ENCODE measurements at places on chromosomes 4 and X.

DNA sequence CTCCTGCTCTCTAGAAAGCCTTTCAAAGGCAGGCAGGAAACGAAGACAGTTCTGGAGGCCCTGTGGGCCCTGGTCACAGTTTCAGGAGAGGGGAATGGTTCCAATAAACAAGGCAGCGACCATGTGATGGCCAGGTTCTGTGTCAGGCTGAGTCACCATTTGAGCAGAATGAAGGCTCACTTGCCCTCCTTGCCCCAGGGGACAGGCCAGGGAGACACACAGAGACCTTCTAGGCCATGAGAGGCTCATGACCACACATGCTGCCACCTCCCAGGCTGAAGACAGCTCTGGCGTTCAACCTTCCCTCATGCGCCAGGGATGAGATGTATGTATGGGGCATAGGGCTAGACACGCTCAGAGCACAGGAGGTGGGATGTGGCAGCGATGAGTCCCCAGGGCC is 22.9 kb upstream of the TRIM2 start:
- DNase-seq: no peak

- no peak for DNase-seq
Observed at GRCh38 chrX:118702741-118703140, 24.7 kb upstream of the IL13RA1 start.

DNA sequence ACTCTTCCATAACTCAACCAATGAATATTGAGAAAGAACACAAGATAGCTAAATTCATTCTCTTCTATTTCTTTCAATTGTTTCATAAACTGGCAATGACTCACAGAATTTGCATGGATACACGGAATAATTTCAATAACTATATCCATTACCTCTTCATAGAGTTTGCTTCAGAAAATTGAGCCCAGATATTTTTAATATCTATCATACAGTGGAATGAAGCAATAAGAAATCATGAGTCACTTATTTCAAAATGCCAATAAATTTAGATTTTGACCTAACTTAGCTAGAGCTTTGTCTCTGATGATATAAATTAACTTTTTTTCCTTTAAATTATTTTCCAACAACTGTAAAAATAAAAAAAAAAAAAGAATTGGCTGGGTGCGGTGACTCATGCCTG is 22.2 kb upstream of the MANBA start:
- DNase-seq: no peak

DNA sequence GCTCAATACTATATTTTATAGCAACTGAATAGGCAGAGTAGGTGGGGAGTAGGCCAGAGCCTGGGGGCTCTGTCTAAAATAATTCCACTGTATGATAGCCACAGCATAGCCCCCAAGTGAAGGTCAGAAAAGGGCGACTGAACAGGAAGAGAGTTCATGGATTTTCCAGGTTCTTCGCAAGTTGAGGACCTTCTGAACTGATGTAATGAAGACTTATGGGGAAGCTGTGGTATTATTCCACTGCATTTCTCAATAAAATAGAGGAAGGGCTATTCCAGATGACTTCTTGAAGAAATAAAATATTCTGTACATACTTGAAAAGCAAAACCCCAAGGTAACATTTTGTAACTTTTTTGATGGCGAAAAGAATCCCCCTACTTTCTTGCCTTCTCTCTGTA is 231.4 kb upstream of the GPC4 start:
- no peak for DNase-seq

DNA sequence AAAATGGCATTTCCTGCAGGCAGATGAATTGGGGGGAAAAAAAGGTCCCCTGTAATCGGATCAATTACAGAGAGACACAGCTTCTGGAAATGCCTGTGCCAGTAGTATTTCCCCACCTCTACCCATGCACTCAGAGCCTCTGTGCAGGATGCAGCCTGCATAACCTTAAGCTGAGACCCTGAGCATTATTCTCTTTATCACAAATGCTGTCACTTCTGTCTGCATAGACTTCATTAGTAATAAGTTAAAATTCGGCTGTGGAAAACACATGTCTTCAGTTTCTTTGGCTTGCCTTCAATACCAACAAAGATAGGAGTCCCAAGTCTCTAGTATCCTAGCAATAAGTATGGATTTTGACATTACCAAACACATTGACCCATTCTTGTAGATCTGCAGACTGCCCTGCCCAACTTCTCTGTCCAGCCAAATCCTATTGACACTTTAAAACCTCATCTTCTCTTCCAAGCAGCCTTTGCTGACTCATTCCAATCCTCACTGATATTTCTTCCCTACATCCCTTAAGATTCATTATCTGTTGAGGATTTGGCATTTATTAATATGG is 70.8 kb downstream of the LUZP4 start:
- DNase-seq: no peak

DNA sequence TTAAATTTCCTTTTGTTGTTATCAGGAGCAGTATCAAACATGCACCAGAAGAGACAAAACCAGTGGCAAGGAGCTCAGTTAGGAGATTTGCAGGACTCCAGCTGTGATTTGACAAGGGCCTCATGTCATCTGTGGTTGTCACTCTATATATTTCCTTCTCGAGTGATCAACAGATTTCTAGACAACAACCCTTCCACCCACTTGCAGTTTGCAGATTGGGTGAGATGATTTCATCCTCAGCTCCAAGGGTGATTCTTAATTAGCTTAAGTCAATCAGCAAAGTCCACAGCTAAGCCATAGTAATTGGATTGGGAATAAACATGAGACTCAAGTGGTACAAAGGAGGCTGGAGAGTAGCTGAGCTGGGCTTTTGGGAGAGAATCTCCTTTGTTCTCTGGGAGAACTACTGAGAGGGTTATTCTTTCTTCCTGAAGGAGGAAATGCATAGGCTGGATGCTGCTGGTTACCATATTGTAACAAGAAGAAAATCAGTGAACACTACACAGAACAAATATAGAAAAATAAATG is 192.8 kb downstream of the PPARGC1A start:
- no peak for DNase-seq

- DNase-seq: no peak
Observed at GRCh38 chr4:1021386-1022050, 10.1 kb downstream of the FGFRL1 start.

GRCh38 chr4:86972997-86973396 is 38.2 kb downstream of the AFF1 start:
- DNase-seq: no peak

- DNase-seq: no peak
Observed at GRCh38 chr4:148716431-148717052, 274.3 kb upstream of the NR3C2 start.

DNA sequence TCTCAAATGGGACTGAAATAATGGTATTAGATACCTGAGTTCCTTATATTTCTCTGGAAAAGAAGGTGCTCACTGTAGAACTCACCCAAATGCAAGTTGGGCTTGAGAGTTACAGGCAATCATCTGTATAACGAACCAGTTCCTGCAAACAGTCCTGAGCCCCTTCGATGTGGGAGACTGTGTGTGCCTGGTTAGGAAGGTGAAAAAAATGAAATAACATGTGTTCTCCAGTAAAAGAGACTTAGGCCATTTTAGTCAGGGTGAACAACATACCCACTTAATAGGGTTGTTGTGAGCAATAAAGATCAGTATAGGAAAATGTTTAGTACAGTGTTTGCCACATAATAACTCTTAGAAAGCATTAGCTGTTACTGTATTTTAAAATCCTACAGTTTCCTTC is 23.4 kb downstream of the STIM2 start:
- DNase-seq: no peak

DNA sequence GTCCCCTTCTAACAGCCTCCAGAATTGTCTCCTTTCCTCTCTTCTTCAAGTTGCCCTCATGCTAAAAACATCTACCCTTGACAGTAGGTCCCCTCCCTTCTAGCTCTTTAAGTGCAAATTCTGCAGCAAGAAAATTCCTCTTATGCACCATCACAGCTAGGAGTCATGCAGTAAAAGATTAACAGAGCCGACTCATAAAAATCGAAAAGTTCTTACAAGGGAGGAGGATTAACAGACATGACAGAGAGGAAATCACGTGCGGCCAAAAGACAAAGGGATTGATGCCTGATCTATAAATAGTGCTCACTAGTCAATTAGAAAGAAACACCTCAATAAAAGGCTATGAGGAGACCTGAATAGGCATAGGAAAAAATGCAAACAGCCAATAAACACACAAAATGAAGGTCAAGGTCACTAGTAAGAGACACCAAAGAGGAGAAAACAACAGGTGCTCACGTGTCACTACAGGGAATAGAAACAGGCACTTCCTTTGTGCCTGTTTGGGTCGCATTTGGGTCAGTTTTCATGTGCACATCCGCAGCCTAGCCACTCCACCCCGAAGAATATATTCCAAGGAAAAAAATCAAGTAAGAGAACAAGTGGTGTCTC is 3.4 kb downstream of the RNF212 start:
- no peak for DNase-seq

All from stimulated activated CD8-positive, alpha-beta memory T cell treated with anti-CD3 and anti-CD28 coated beads, Interleukin-7, amount 100 ng/mL, for 4 hours (primary cell).